ENCODE measurements at places on chromosomes 2 and 18.

- DNase-seq = no peak
Measured at GRCh38 chr2:170461889-170462288, 253.2 kb upstream of the SP5 start.

- DNase-seq = no peak
Measured at GRCh38 chr2:174561972-174562370, 35.6 kb downstream of the WIPF1 start.

- no peak for DNase-seq
Measured at GRCh38 chr2:28366496-28367282, 26.0 kb upstream of the FOSL2 start.

GRCh38 chr2:157831573-157832315, 44.4 kb downstream of the ACVR1 start:
- DNase-seq = no peak

DNA sequence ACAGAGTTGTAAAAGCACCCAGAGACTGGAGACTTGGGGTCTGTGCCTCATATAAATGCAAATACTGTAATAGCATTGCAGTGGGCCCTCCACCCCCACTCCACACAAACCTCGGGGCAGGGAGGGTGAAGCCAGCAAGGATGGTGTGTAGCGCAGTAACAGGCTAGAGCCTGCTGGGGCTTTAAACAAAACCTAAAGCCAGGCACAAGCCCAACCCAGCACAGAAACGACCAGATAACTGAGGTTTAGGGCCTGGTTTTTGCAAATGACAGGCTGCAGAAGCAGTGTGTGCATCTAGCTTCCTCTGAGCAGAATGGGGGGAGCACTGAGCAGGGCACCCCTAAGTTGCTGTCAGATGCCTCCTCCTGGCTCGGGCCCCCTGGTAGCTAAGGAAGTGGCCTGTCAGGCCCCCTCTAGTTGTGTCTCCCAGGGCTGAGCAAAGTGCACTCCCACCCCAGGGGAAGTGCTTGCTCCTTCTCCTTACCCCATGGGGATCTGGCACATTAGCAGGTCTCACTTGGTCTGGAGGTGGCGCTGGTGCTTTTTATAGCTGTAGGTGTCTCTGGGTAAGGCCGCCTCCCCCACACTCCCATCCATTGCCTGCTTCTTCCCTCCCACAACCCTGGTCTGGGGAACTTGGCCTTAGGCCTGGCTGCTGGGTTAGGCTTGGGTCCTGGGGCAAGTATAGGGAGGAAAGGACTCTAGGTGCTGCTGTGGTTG, 135.1 kb downstream of the CELF4 start:
- no peak for DNase-seq

GRCh38 chr2:10534514-10535250, 86.6 kb upstream of the ODC1 start:
- no peak for DNase-seq

- no peak for DNase-seq
Measured at GRCh38 chr2:232321156-232321816, 57.3 kb upstream of the ALPP start.

DNA sequence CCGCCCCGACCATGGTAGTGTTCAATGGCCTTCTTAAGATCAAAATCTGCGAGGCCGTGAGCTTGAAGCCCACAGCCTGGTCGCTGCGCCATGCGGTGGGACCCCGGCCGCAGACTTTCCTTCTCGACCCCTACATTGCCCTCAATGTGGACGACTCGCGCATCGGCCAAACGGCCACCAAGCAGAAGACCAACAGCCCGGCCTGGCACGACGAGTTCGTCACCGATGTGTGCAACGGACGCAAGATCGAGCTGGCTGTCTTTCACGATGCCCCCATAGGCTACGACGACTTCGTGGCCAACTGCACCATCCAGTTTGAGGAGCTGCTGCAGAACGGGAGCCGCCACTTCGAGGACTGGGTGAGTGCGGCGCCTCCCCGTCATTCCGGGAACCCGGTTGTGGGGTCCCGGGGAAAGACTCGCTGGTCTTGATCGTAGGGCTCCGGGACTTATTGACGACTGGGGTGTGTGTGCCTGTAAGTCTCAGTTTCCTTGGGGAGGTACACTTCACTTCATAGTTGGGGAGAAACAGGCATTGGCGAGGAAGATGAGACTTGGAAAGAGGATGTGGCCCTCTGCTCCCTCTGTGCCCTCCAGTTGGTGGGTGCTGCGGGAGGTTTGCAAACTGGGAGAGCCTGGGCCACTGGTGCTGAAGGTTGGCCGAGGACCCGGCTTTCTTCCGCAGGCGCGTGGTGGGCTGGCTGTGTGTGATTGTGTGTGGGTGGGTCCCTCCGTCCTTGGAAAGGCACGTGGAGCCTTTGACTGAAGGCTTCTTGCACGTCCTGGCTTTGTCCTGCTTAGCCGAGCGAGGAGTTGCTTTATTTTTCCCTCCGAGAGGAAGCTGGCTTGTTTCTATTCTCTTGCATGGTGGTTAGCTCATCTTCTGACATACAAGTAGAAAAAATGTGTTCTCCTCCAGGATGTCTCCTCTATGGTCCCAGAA, 886 bp downstream of the PRKCE start:
- peak; percentile 14 for DNase-seq

Measured in HCEC 1CT (cell line).